NCI-H1694 (cell line): ENCODE measurements at places on chromosomes 16 and 17.

DNA sequence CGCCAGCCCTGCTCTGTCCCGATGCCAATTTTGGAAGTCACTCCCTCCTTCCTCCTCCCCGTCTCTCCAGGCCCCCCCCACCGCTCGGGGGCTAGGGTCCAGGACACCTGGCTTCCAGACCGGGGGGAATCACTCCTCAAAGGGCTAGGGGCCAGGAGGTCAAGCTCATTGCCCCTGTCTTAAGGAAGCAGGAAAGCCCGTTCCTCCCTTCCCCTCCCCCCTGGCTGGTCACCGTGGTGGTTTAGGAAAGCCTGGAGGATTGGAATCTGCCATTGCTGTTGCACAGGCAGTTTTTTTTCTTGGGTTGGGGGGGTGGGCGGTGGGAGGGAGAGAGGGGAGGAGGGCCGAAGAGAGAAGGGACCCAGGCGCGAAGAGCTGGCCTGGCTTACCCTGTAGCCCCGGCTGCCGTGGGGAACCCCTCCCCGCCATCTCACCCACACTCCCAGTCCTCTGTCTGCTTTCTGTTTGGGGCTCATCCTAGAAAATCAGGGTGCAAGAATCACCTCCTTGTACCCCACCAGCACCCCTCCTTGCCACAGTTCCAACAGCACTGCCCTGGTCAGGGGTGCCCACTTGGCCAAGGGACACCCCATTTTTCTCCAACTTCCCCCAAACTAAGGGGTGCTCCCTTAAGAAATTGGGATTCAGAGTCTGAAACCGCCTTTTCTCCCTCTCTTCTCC, 2.9 kb upstream of the BCL6B start:
- DNase-seq = peak; percentile 55

- no peak for DNase-seq
These were observed 624.3 kb upstream of the SOX9 start for GRCh38 chr17:71496552-71496951.

GRCh38 chr17:73831699-73832098, 187.5 kb upstream of the SDK2 start:
- DNase-seq = no peak

DNA sequence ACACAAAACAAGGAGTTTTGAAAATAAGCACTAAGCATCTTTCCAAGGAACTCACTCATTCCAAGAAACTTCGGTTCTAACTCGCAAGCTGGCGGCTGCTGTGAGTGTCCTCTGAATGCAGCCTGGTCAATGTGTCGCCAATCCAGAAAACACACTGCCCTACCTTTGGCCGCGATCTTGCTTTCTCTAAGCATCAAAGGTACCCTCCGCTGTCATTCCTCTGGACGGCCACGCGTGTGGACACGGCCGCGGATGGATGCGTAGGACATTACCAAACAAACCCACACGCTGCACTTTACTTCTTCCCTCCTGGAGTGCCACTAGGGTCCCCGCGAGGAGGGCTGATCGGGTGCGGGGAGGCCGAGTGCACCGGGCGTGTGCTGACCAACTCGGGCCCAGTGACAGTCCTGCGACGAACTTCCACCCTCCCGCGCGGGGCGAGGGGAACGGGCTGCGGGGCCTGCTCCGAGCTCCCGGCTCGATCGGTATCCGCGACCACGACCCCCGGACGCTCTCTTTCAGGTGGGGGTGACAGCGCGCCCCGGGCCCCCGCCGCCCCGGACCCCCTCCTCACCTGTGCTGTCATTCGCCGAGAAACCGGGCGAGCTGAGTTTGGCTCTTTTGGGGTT, 1.1 kb downstream of the CREBBP start:
- DNase-seq = no peak

DNA sequence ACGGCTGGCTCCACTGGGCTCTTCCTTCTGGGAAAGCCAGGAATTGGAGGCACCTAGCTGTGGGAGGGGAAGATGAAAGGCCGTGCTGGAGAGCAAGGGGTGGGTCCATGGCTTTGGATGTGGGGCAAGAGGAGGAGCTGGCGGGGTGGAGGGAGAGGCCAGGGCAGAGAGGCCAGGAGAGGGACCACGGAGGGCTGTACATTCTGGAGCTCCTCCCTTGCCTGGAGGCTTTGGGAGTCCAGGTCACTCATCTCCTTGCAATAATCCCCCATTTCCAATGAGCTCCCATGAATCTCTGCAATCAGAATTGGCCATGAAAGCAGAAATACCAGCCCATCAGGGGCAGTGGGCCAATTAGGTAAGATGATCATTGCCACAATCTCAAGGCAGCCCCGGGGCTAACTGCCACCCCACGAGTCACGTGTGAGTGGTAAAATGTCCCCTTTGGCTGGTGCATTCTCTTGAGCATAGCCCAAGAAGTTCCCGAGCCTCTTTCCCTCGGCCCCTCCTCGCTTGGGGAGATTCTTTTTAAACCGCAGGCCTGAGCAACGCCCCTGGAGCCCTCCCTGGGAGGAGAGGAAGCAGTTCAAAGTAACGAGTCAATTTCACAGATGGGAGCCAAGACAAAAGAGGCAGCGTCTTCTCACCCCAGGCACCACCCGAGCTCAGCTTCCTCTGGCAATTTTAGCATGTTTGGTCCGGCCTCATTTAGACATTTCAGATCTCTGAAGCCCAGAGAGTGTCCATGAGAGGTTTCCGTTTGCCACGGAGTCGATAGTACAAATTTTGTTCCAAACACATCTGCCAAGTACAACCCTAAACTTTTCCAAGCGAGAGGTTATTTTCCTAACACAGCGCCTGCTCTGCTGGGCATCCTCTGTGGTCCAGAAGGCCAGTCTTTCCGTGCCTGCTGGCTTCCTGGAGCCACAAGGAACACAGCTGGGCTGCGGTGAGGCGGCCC, 13.4 kb downstream of the RTN4RL1 start:
- no peak for DNase-seq

- no peak for DNase-seq
These were observed 28.6 kb downstream of the MAP2K6 start for GRCh38 chr17:69443138-69443537.

GRCh38 chr16:79302731-79303130, 297.8 kb downstream of the MAF start:
- DNase-seq = no peak

GRCh38 chr17:68588362-68588761, 12.8 kb downstream of the FAM20A start:
- no peak for DNase-seq

DNA sequence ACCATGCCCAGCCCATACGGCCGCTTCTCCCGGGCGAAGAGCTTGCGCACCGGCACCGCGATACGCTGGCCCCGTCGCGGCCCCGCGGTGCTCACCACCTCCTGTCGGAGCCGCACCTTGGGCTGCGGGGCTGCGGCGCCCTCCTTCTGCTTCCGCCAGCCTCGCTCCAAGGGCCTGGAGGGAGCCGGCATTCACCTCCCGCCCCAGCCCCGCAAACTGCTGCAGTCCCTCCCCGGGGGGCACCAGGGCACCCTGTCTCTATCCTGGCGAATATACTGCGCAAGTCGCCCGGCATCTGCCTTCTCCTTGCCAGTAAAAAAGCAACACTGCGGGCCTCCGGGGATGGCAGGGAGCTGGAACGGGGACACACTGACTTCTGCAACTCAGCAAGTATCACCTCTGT, 8.3 kb downstream of the SNRNP25 start:
- no peak for DNase-seq

GRCh38 chr17:50275279-50275678, 1.0 kb downstream of the TMEM92 start:
- no peak for DNase-seq
